ENCODE measurements at places on chromosomes 11 and 22.

GRCh38 chr11:132424433-132424832, 1054.0 kb downstream of the NTM start:
- DNase-seq: no peak

GRCh38 chr22:33421859-33422258, 363.7 kb upstream of the SYN3 start:
- no peak for DNase-seq

GRCh38 chr11:19970944-19971343, 189.3 kb downstream of the DBX1 start:
- DNase-seq: no peak

- DNase-seq: no peak
Measured at GRCh38 chr11:32888805-32889204, 3.8 kb upstream of the QSER1 start.

GRCh38 chr11:127492029-127492428, 491.5 kb upstream of the KIRREL3 start:
- DNase-seq: no peak
